ENCODE measurements at places on chromosomes 4 and X.

DNA sequence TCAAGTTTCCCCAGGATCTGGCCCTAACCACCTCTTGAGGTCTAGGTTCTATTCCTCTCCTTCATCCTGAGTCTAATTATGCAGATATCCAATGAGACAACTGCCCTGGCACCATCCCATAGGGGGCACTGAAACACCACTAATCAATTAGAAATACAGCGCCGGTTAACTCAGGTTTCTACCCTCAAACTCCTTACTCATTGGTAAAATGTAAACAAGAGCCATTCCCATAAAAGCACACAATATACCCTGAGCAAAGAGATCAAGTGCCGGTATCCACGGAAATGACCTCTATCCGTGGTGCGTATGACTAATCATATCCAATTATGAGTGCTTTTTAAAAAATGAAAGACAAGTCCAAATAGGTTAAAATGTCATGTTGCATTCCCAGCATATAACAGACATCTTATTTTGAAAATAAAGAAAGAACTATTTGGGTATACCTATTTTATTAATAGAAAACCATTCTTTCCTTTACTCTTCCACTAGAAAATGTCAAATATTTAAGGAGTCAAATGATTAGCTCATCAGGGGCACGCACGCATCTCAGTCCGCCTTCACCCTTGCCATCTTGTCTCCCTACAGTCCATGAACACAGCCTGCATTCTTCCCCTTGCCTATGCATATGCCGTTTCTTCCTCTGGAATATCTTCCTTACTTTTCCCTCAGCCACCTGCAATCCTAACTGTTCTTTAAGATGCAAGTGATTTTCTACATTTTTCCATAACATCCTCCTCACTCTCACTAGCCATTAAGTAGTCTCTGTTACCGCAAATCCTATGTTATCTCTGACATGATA lies 141.1 kb downstream of the MAML3 start:
- peaks cover 6% of the 10 kb centered on the region for H3K27me3 ChIP-seq
- peaks cover 5% of the 10 kb centered on the region for H3K4me1 ChIP-seq
- H3K27ac ChIP-seq: no peak overlapping the region
- no peak overlapping the region for H3K4me3 ChIP-seq

DNA sequence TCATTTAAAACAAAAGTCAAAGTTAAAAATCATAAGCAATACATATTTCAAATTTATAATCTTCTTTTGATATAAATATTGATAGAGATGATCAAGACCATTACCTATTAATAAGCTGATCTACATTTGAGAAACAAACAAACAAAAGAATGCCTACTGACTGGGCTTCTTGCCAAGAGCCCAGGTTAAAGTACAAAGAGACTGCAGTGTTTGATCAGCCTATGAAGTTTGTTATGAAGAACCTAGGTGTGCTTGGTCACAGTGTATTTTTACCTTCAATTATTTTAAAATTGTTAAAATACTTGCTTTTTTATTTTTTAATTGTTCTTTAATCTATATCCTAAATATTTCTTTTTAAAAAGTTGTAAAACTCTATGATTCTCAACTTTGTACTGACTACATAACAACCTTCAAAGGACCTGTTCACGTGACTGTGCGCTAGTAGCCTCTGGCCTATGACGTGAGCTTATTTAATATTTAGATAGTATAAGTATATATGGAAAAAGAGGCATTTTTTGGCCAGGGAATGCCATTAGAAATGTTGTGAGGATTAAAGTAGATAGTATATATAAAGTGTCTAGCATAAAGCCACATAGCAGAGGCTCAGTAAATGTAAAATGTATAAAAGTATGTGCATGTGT lies 11.4 kb upstream of the SLC39A8 start:
- H3K4me1 ChIP-seq: no peaks in the 10 kb centered on the region
- H3K27ac ChIP-seq: no peak overlapping the region
- H3K36me3 ChIP-seq: no peaks in the 10 kb centered on the region
- H3K4me3 ChIP-seq: no peak overlapping the region
- no peaks in the 10 kb centered on the region for H3K27me3 ChIP-seq

GRCh38 chr4:101315041-101315440 lies 32.3 kb downstream of the PPP3CA start:
- H3K4me3 ChIP-seq: no peak overlapping the region
- H3K27me3 ChIP-seq: no peaks in the 10 kb centered on the region
- H3K4me1 ChIP-seq: no peaks in the 10 kb centered on the region
- DNase-seq: no peak
- H3K27ac ChIP-seq: no peak overlapping the region

- no peak for DNase-seq
- no peaks in the 10 kb centered on the region for H3K36me3 ChIP-seq
- no peak overlapping the region for H3K4me3 ChIP-seq
- H3K4me1 ChIP-seq: no peaks in the 10 kb centered on the region
- H3K27me3 ChIP-seq: peaks cover 61% of the 10 kb centered on the region
- H3K27ac ChIP-seq: no peak overlapping the region
These were observed 20.6 kb downstream of the RTL5 start for GRCh38 chrX:72110876-72111708.
